Anterior cingulate cortex (tissue), 58 donors: ENCODE measurements at places on chromosomes 6 and 20.

GRCh38 chr20:56626367-56627121, 2.6 kb upstream of the TFAP2C start:
- DNase-seq: no peak

- no peak for DNase-seq
Measured at GRCh38 chr6:154138793-154139192, 99.8 kb downstream of the OPRM1 start.

- no peak for DNase-seq
Measured at GRCh38 chr20:53737396-53738038, 143.9 kb upstream of the ZNF217 start.

- DNase-seq: no peak
Measured at GRCh38 chr6:138499303-138500018, at the start of gene NHSL1. TSS of gene NHSL1 (minus strand) at chr6:138499494. CDS start at chr6:138499290, 204 bp downstream.

DNA sequence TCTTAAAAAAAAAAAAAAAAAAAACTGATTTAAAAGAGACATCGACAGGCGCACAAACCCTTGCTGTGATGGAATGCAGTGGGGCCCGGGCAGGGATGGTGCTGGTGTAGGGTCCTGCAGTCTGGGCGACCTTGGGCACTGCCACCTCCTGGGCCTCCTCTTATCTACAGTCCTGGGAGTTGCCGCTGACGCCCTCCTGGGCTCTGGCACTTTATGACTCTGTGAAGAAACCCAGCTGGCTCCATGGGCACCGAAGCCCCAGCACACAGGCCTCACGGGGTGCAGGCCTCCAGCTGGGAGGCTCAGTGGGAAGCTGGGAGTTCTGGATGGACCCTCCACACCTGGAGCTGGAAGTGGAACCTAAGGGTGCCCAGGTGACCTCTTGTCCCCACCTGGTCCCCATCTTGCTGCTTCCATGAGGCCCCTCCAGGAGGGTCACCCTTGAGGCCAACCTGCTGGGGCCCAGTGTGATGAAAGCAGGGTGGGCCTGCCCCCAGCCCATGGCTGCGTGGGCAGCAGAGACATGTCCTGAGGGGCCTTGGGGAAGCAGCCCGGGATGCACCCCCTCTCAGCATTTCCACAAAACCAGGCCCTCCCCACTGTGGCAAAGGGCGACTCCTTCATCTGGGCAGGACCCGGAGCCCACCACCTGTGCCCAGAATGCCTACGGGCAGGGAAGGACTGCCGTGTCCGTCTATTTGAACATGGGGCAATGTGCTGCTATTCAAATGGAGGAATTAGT, 104.9 kb downstream of the ASXL1 start:
- DNase-seq: no peak

DNA sequence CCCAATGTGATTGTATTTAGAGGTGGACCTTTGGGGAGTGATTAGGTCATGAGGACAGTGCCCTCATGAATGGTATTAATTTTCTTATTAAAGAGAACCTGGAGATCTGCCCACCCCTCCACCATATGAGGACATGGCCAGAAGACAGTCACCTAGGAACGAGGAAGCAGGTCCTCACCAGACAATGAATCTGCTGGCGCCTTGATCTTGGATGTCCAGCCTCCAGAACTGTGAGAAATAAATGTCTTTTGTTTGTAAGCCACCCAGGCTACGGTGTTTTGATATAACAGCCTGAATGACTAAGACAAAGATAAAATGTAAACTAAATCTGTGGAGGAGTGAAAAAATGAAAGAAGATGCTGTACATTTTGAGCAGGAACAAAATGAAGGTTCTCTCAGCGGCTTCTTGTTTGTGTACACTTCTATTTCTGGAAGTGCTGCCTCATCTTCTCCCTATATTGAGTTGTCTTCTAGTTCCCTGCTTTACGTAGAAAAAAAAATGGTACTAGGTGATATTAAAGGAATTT, 1.5 kb upstream of the IPCEF1 start:
- no peak for DNase-seq

- no peak for DNase-seq
Measured at GRCh38 chr6:81812401-81812800, 59.9 kb upstream of the TENT5A start.
